ENCODE measurements at places on chromosomes 16 and 17.

DNA sequence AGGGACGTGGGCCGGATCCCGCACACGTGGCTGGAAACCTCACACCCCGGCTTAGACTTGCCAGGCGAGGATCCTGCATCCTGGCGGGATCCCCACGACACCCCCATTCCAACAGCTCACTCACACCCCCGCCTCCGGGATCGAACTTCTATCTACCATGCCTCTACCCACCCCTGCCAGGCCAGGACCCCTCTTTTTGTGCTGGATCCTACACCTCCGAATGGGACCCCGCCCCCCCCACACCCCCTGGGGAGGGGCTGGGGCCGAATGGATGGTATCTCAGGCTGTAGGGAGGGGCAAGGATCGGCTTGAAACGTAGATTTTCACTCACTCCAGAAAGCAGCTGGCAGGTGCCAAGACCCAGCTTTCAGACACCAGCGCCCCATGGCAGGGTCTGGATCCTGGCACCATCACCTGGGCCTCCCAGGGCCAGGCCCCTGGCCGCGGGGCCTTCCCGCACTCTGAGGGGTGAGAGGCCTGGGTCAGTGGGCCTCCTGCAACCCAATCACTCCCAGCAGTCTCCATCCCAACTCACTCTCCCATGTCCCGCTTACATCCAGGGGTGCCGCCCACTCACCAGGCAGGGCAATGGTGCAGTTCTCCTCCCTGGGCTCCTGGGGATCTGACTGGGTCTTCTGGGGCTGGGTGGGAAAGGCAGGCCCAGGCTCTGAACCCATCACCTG is 6.7 kb downstream of the PRSS36 start:
- DNase-seq, result no peak

- DNase-seq, result no peak
Measured at GRCh38 chr17:9004132-9004960, 17.0 kb upstream of the NTN1 start.

GRCh38 chr16:82488460-82488859 is 138.3 kb upstream of the CDH13 start:
- no peak for DNase-seq

DNA sequence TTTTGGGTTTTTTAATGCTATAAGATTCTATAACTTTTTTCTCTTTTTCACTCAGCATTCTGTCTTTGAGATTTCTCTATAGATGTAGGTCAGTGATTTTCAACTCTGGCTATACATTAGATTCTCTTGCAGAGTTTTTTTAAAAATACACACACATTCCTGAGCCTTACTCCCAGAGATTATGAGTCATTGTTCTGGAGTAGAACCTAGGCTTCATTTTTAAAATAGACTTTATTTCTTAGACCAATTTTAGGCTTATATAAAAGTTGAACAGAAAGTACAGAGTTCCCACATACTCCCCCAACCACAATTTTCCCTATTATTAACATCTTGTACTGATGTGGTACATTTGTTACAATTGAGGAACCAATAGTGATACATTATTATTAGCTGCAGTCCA is 63.3 kb downstream of the CYB561 start:
- peak; percentile 25 for DNase-seq

DNA sequence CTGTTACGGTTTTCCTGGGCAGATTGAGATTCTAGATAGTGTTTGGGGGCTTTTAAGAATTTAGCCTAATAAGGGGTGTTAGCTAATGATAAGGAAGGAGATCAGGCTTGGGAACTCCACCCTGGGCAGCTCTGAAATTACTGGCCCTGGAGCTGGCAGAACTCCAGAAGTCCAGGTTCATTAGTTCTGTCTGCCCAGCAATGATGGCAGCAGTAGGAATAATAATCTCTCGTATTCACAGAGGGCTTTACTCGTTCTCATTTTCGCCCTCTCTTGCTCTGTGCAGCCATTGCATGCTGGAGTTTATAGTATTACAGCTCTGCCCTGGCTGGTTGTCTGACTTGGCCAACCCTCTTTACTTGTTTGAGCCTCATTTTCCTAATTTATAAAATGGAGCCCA is 216.0 kb downstream of the HAPSTR1 start:
- no peak for DNase-seq

- no peak for DNase-seq
Measured at GRCh38 chr17:17647524-17648178, 33.6 kb upstream of the RAI1 start.

GRCh38 chr16:30113031-30113710 is at the start of gene GDPD3:
Gene GDPD3 (minus strand): TSS chr16:30113537. CDS start chr16:30113478, 59 bp downstream.
- no peak for DNase-seq

- DNase-seq, result no peak
Measured at GRCh38 chr17:66943484-66943883, 21.0 kb upstream of the CACNG4 start.

- peak; percentile 49 for DNase-seq
Measured at GRCh38 chr16:53022374-53022773, 30.3 kb downstream of the CHD9NB start.

- DNase-seq, result no peak
Measured at GRCh38 chr17:78785011-78785662, 3.1 kb upstream of the CYTH1 start.

- DNase-seq, result no peak
Measured at GRCh38 chr16:17998996-17999395, 337.5 kb downstream of the NPIPA8 start.

GRCh38 chr17:52147872-52148271 is 10.6 kb downstream of the CA10 start:
- no peak for DNase-seq

DNA sequence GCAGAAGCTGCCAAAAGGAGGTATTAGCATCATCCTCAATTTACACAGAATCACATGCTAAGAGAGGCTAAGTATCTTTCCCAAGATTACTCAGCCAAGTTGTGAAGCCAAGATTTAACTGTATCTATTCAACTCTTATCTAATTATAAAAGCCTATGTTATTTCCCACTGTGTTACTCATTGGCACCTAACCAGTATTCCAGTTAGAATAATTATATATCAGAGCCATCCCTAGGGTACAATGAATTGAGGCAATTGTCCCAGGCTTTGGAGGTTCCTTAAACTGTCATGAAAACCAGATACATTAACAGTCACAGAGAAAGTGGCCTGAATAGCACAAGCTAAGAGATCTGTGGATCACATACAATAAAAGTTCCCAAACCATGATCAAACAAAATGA is 10.9 kb upstream of the AMFR start:
- no peak for DNase-seq

GRCh38 chr16:47028767-47029377 is 55.4 kb upstream of the DNAJA2 start:
- DNase-seq, result no peak

- DNase-seq, result no peak
Measured at GRCh38 chr16:17325476-17326143, 145.2 kb downstream of the XYLT1 start.

- peak; percentile 64 for DNase-seq
Measured at GRCh38 chr17:74089869-74090464, 113.5 kb upstream of the RPL38 start.

DNA sequence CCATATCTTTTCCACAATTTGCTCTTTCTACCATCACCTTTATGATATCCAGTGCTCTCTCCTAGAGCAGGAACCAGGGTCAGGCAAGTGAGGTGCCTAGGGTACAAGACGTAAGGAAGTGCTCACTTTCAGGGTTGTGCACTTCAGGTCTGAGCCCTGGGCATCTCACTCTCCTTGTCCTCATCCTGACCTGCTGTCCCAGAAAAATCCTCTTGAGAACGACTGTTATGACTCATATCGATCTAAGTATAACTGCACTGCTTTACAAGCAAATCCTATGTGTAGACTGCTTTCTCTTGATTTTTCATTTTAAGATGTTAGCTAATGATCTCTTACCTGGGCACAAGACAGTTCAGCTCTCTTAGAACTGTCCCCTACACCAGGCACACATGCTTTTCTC is 100.1 kb downstream of the TMEM100 start:
- DNase-seq, result no peak

DNA sequence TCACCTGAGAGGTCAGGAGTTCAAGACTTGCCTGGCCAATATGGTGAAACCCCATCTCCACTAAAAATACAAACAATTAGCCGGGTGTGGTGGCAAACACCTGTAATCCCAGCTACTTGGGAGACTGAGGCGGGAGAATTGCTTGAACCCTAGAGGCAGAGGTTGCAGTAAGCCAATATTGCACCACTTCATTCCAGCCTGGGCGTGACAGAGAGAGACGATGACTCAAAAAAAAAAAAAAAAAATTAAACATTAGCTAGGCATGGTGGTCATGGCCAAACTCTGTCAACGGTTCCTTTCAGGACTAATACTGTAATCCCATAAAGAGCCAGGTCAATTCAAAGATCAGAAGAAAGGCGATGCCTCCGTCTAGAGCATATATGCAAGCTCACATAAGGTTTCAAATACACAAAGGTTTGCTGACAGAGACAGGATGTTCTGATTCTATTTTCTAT is 2.4 kb downstream of the RNF157 start:
- no peak for DNase-seq

GRCh38 chr17:2814481-2815341 is 18.5 kb downstream of the RAP1GAP2 start:
- no peak for DNase-seq

DNA sequence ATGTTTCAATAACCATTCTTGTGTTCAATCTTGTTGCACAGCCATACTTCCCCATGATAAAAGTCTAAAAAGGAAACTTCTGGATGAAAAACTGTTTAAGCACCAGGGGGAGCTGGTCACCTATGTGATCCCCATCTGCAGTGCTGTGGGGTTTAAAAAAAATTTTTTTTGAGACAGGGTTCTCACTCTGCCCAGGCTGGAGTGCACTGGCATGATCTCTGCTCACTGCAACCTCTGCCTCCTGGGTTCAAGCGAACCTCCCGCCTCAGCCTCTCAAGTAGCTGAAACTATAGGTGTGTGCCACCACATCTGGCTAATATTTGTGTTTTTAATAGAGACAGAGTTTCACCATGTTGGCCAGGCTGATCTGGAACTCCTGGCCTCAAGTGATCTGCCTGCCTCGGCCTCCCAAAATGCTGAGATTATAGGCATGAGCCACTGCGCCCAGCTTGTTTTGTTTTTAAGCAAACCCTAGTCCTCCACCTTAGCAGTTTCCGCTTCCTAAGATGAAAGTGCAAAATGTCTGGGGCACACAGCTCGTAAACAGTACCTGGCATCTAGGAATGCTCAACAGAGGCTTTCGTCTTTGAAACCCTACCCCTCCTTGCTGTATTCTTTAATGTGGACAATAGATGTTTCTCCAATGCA is 25.4 kb downstream of the DNAJA2 start:
- DNase-seq, result peak; percentile 47

DNA sequence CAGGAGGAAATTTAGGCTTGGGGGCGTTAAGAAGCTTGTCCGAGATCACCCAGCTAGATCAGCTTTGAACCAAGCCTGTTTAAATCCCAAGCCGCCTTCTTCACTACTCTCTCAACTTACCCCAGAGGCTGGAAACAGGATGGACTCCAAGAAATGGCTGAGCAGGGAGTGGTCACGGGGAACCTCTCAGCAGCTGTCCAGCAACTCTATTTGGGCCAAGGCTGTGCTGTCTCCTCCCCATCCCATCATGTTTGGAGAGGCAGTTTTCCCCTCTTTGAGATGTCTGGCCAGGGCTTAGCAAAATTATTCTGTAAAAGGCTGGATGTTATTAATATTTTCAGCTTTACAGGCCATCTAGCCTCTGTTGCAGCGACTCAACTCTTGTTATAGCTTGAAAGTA is 305.7 kb downstream of the RBFOX1 start:
- no peak for DNase-seq

- DNase-seq, result peak; percentile 19
Measured at GRCh38 chr17:81832608-81833159, 407 bp downstream of the MCRIP1 start.

DNA sequence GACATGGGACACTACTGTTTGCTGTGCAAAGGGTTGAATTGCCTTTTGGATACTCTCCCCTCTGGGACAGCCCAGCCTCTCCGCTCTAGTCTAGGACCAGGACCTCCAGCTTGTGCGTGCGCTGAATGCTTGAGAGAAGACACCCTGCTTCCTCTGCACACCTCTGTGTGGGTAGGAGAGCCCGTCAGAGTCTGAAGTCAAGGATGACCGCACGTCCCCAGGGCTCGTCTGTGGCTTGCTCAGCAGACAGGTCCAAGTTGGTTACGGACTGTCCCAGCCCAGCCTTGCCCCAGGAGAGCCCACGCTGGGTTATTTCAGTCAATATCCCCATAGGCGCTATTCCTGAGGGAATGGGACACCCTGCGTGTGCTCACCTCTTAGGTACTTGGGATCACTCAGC is 3.7 kb downstream of the C16orf89 start:
- DNase-seq, result no peak

DNA sequence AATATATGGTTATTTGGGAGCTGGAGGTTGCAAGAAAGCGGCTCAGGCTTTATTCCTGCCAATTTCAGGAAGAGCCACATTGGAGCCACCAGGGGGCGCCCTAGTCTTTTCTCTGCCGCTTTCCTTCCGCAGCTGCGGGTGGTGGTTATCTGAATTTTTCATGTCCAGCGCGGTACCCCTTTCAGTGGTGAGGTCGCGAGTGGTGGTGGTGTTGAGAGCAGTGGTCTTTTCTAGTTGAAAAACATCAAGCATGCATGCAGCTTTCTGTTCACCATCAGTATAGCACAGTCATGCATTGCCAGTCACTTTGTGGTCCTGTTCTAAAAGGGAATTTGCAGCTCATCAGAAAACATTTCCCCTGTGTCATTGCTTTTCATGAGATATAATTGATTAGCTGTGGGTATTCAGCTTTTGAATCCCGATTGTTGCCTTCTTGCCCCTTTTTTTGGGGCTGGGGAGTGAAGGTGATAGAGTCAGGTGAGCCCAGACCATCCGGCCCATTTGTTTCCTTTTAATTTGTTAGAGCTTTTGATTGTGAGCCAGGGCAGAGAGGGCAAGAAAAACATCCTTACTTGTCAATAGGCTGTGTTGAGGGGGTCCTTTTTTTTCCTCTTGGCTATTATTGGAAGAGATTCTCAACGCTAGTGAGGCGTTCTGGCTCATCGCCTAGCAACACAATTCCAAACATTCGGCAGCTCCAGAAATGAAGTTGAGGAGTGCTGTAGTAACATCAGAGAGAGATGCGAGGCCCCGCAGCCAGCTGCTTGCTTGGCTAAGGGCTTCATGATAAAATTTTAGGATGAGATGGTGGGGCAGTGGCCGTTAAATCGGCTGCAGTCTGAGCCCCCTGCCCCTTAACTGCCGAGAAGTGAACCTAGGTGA is 119.0 kb downstream of the SNX29 start:
- DNase-seq, result peak; percentile 76

DNA sequence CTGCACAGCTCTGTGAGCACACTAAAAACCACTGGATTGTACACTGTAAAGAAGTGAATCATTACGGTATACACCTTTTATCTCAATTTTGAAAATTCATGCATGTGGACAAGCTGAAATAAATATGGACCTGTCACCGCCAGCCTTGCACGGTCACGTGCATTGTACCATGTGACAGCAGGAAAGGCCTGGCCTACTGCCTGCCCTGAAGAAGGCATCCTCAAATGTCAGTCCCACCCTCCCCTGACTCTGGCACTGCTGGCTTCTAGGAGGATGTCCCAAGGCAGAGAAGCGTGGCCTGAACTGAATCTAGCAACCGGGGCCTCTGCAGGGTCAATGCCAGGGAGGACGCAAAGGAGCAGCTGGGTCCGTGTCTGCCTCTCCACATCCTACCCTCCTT is 34.6 kb downstream of the SLC38A8 start:
- no peak for DNase-seq

- peak; percentile 27 for DNase-seq
Measured at GRCh38 chr17:13735444-13735843, 133.7 kb upstream of the HS3ST3A1 start.

- no peak for DNase-seq
Measured at GRCh38 chr16:84848986-84849634, 29.3 kb downstream of the CRISPLD2 start.

GRCh38 chr17:78082988-78083387 is 45.6 kb downstream of the TMC6 start:
- no peak for DNase-seq

- no peak for DNase-seq
Measured at GRCh38 chr16:67613808-67614207, 31.1 kb upstream of the CARMIL2 start.

- DNase-seq, result no peak
Measured at GRCh38 chr16:66946541-66946940, 11.2 kb downstream of the CES2 start.

All from AG10803 (cell line).